RPMI7951 (cell line): ENCODE measurements at places on chromosomes 5 and 9.
A peak's percentile ranks its signal among the peaks of the same experiment; 100 is the strongest.

DNA sequence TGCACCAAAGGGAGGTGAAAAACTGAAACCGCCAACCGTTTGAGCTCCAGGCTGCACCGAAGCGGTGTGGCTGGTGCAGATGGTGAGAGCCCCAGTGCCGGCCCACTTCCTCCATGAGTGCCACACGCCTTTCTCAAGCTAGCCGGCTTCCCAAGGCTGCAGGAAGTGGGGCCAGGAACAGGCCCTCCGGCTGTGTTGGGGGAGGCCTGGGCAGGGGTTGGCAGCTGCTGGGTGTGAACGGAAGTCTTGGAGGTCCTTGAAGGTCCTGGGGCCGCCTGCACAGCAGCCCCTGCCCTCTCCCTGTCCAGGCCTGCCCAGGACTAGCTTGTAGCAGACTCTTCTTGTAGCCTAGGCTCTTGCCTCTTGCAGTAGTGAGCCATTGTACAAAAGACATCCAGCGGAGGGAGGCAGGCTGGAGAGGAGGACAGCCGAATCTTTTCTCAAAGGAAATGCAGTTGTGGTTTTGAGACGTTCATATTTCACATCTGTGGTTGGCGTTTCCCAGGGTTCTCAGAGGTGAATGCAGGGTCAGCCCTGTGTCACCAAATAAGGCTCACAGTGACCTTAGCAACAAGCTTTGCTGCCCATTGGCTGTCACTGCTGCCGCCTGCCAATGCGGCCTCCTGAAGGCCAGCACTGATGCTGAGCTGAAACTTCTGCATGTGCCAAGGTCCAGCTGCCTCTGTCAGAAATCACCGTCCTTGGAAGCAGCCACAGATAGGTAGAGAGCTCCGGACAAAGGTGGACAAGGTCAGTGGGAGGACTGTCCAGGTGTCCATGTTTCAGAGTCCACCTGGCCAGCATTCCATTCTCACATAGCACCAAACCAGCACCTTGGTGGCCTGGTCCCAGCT is 23.9 kb downstream of the IRF1 start:
- DNase-seq = peak; percentile 97

DNA sequence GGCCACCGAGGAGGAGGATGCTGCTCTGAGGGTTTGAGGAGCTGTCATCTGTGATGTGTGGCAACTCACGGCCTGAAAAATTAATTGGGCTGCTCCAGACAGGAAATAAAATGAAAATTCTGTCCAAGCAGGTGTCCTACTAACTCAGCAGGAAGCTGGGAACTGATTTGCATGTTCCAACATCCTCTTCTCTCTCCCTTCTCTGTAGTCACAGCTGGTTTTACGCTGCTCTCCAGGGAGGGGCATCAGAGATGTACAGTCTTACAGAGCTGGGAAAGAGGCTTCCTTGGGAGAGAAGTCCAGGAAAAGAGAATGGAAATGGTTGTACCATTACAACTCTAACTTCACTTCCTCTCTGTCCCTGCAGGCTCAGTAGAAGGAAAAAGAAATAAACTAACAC is 24.2 kb upstream of the SIL1 start:
- DNase-seq = no peak

- DNase-seq = peak; percentile 41
Measured at GRCh38 chr5:154467655-154468354, 10.2 kb downstream of the HAND1 start.

DNA sequence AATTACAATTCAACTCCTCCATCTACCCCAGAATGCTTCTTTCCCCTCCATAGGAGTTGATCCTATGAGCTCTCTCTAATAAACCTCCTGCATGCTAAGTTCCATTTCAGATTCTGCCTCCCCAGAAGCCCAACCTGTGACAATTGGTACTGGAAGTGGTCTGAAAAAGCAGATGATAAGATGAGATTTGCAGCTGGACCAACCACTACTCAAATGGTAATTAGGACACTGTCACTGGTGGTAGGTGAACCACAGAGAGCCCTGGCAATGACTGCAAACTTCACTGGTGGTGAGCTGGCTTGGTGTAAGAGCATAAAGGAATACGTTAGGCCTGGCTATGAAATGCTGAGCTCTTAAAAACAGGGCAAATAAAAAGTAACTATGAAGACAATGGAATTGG is 112.6 kb downstream of the ESM1 start:
- DNase-seq = no peak

GRCh38 chr9:127698985-127699670 is 7.7 kb upstream of the CFAP157 start:
- DNase-seq = peak; percentile 96

DNA sequence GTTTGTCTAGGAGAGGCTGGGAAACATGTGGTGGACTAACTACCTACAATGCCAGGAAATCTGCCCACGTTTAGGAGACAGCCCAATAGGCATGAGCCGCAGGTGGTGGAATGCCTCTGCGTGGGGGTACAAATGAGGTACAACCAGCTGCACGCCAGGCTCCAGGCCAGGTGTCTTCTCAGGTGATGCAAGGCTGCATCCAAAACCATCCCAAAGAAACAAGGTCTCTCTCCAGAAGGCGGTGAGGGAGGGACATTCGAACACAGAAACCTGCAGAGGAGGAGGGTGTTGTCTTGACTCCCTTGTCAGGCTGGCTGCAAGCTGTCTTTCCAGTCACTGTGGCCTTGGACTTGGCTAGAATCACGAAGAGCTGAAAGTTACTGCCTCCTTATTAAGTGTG is 11.6 kb downstream of the ANKH start:
- no peak for DNase-seq

DNA sequence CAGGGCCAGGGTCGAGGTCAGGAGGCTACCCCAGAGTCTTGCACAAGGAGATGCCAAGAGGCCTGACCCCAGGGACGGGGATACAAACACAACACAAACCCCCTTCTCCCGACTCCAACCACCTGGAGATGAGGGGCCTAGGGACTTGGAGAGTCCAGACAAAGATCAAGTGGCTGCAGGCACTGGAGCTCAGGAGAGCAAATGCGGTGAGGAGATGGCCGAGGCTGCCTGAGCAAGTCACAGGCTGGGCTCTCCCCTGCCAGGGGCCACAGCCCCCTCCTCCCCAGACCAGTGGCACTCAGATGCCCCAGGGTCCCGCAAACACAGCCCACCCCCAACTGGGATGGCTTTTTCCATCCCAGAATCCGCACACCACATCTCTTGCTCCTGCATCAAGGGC is 15.8 kb downstream of the SH3GLB2 start:
- DNase-seq = no peak

DNA sequence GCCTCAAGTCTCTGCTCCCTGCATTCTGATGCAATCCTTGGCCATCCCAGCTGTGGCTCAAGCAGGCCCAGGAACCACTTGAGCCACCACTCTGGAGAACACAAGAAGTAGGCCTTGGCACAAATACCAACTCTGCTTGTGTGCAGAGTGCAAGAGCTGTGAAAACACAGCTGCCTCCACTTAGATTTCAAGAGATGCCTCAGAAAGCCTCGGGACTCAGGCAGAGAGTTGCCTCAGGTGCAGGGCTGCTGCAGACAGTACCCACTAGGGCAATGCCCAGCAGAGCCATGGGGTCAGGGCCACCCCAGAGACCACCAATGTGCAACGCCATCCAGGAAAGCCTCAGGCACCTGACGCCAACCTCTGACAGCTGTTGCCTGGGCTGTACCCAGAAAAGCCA is 82.4 kb downstream of the FREM1 start:
- no peak for DNase-seq

DNA sequence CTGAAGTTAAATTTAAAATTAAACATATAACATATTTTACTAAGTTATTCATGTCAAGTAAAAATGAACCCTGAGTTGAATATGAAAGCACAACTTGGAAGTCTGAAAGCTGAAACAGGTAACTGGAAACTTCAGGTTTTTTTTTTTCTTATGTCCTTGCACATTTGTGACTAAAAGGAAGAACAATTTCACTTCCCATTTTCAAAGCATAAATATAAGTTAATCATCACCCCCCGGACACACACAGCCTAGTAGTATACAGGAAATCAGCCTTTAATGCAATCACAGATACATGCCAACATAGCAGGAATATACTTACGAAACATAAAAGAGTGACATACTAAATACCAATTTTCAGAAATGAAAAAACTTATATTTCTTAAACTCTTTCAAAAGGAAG is 225.9 kb downstream of the RFX3 start:
- DNase-seq = no peak

DNA sequence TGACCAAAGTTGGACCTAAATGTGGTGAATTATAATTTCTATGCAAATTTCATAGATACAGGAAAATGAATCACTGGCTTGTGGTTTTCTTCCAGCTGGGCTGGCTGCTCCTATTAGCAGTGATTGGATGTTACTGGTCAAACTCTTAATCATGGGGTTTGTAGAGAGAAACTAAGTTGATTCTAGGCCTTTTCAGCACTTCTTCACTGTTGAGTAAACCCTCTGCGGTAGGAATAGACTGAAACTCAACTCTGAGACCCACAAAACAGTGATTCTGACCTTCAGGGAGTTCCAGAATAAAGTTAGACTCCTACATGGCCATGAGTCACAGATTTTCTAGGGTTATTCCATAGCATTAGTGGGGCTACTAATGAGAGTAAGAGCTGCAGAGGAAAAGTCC is 47.9 kb upstream of the FKTN start:
- peak; percentile 84 for DNase-seq

DNA sequence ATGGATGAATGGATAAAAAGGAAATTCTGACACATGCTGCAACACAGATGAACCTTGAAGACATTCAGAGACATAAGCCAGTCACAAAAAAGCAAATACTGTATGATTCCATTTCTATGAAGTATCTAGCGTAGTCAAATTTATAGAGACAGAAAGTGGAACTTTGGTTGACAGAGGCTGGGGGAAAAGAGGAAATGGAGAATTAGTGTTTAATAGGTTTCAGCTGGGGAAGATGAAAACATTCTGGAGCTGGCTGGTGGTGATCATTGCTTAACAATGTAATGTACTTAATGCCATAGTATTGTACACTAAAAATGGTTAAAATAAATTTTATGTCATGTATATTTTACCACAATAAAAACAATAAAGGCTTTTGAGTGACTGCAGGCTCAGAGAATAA is 24.2 kb downstream of the PPIC start:
- DNase-seq = no peak

- no peak for DNase-seq
Measured at GRCh38 chr9:4734150-4734549, 6.9 kb downstream of the AK3 start.

DNA sequence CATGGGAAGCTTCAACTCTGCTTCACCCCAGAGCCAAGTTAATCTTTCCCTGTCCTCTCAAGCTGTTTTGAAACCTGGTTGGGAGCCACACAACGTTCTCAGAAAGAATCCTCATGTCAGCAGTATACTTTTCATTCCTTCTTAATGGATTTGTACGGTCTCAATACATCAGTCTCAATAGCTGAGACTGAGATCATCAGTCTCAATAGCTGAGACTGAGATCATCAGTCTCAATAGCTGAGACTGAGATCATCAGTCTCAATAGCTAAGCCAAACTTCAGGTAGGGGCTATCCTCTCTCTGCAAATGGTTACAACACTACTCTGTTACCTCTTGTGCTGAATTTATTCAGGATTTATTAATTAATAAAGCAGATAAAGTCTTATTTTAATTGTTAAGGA is 1317.4 kb upstream of the CDH9 start:
- no peak for DNase-seq

DNA sequence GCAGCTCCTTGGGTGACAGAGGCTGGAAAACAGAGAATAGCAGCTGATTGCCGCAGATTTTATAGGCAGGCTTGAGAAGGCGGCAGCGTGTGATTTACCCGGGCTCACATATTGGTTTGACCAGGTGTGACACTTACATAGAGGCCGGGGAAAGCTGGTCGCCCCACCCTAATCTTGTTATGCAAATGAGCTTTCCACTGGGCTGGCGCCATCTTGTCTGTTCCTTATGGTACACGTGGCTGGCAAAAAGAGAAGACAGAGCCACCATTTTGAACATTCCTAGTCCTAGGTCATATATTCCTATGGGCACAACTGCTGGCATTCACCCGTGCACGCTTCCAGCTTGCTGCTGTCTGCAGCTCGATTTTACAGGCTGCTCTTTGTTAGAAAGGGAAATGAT is 11.3 kb upstream of the SPZ1 start:
- no peak for DNase-seq

- DNase-seq = no peak
Measured at GRCh38 chr9:116394894-116395698, 241.5 kb downstream of the PAPPA start.

DNA sequence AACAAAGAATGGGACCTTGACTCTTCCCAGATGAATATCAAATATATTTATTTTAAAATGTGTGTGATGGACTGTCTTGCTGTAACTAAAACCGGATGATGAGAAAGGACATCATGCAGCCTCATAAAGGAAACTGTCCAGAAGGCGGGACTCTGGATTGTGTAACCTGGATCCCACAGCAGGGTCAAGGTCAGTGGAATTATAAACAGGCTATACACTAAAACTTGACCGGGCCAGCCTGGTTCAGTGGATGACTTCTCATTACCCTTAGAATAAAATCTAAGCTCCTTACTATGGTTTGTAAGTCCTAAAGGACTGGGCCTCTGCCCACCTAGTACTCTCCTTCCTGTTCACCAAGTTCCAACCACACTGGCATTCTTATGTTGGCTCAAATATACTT is 280.3 kb downstream of the ELAVL2 start:
- DNase-seq = no peak

GRCh38 chr5:17732351-17732923 is 98.2 kb downstream of the TAF11L14 start:
- no peak for DNase-seq

GRCh38 chr5:158843305-158843704 is 256.4 kb downstream of the EBF1 start:
- DNase-seq = no peak

GRCh38 chr5:120630550-120630949 is 166.4 kb downstream of the PRR16 start:
- DNase-seq = no peak

DNA sequence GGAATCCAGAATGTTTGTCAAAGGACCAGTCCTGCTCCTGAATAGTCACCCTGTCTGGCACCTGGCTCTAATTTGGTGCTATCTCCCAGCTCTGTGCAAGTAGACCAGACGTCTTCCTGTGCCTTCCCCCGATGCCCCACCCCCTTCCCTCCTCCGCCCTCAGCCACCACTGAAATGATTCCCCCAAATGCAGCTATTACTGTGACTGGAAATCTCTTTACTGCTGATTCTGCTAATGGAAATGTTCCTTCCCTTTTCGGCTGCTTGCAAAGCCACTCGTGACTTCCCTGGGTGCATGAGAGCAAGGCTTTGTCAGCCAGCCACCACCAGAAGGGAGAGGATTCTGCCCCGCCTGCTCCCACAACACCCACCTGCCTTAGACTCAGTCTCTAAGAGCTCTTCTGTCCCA is 11.4 kb downstream of the ASTN2 start:
- DNase-seq = no peak

- no peak for DNase-seq
Measured at GRCh38 chr5:146656703-146657102, 140.7 kb upstream of the GPR151 start.
